Neural progenitor cell (in vitro differentiated cells): ENCODE measurements at places on chromosomes 2 and 18. TPM values are rescaled to one million over a fixed set of nuclear protein-coding genes. Genes with fewer than 3 reads are reported as not detected.

ZAP70 gene
- total RNA-seq, result 0.37 TPM in 1 of 2 replicates, not detected in the other

SP140 gene
- 0.06 TPM in 1 of 2 replicates, not detected in the other for total RNA-seq

SERPINB3 gene
- not detected in 2 replicates for total RNA-seq

CHRNG gene
- total RNA-seq, result not detected in 2 replicates

INHA gene
- total RNA-seq, result 0.31 TPM in 1 of 2 replicates, not detected in the other

CNDP2 gene
- 56.1 and 69.7 TPM in 2 replicates for total RNA-seq

SPATA3 gene
- not detected in 2 replicates for total RNA-seq

AOX1 gene
- 5.7 and 6.2 TPM in 2 replicates for total RNA-seq

PDE11A gene
- 0.13 and 0.62 TPM in 2 replicates for total RNA-seq

ITGAV gene
- total RNA-seq, result 58.7 and 72.8 TPM in 2 replicates

TRIB2 gene
- 68.8 and 74.4 TPM in 2 replicates for total RNA-seq

COL4A4 gene
- total RNA-seq, result 0.60 and 0.62 TPM in 2 replicates

TEX44 gene
- not detected in 2 replicates for total RNA-seq

DNA sequence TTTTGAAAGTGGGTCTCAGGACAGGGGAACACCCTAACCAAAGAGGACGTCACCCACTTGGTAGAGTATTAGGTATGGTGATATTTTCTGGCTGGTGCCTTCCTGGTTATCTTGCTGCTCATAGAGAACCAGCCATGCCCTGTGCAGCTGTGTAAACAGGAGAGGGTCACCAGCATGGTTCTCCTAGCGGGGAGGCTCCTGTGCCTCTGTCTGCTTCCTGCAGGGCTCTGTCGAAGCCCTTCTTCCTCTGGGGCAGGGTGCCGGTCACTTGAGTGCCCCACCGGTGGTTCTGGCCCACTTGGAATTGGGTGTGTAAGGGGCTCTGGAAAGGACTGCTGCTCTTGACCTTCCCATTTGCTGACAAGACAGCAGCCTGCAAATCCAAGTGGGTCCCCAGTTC, 131.6 kb upstream of the MSH6 start:
- DNase-seq, result no peak

GRCh38 chr2:30358842-30359241, 88.2 kb upstream of the LCLAT1 start:
- no peak for DNase-seq

DNA sequence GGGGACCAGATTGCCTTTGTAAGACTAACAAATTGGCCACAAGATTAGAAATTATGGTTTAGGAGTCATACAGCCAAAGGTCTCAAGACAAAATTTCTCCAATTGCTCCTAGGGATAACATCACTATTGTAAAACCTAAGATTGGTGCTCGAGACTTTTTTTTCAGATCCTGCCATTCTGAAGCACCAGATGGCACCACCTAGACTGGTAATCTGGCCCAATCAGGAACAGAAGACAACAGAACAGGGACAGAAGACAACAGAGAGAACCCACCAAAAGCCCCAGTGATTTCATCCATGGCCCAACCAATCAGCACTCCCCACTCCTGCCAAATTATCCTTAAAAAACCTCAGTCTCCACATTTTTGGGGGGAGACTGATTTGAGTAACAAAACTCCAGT, 66.8 kb downstream of the LINC00305 start:
- no peak for DNase-seq

DNA sequence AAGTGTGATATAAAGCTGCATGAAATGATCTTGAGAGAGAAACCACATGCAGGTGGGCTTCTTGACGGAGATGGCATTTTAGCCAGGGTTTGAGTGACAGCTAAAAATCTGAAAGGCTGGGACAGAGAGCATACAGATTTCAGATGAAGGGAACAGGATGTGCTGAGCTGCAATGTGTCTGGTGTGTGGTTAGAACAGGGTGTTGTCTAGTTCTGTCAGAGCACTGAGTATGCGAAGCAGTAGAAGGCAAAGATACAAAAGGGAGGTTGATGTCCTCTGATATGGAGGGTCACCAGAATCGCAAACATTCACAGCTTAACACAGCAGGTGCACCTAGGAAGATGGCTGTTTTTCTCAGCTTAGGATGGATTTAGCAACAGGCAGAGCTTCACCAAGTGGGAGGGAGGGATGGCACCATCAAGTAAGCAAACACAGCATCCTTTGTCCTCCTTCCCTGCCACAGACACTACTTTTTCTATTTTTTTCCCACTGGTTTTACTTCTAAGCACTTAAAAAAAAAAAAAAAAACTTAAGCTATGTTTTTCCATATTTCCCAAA, 182.5 kb downstream of the TMX3 start:
- peak; percentile 32 for DNase-seq

DNA sequence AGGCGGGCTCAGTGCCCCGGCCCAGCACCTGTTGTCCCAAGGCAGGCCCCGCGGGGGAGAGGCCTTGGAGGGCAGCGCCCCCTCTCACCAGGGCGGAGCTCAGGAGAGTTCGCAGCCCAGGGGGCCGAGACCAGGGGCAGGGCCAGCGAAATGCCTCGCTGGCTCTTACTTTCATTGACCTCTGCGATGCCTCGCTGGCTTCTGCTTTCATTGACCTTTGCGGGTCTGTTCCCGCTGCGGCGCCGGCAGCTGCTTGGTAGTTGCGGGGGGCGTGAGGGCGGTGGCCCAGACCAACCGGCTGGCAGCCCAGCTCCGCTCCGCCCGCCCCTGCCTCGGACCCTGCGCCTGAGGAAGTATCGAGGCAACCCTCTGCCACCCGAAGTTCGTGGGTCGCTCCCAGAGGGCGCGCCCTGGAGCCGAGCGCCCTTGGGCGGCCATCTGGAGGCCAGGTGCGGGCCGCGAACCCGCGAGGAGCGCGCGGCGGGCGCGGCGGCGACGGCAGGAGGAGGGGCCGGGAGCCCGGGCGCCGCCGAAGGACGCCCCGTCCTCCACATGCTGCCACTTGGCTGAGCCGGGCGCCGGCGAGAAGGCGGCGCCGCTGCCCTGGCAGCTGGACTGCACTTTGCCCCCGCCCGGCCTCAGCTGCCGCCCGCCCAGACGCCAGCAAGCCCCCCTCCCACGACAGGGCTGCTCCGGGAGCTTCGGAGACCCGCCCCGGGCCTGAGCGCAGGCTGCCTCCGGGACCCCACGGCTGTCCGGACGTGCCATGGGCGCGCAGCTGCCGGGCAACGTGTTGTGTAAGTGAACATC, 118.0 kb upstream of the MSTN start:
- peak; percentile 84 for DNase-seq

DNA sequence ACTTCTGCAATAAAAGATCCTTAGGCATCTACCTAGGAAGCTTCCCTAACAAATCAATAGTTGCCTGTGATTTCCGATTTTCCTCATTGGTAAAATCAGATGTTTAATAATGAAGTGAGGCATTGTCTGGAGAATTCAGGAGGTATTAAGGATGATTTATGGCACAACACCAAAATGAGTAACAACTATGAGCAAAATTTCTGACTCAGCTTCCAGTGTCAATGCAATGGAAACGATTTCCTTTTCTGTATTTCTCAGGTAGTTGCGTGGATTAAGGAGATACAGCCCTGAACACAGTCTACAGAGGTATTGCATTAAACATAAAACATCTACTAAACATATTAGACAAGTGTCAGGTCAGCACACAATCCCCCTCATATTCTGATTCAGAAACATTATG, 99.5 kb downstream of the EPB41L3 start:
- no peak for DNase-seq

GRCh38 chr2:237879991-237880560, 20.7 kb downstream of the RAMP1 start:
- no peak for DNase-seq

- no peak for DNase-seq
Measured at GRCh38 chr2:180599804-180600203, 380.6 kb upstream of the UBE2E3 start.

DNA sequence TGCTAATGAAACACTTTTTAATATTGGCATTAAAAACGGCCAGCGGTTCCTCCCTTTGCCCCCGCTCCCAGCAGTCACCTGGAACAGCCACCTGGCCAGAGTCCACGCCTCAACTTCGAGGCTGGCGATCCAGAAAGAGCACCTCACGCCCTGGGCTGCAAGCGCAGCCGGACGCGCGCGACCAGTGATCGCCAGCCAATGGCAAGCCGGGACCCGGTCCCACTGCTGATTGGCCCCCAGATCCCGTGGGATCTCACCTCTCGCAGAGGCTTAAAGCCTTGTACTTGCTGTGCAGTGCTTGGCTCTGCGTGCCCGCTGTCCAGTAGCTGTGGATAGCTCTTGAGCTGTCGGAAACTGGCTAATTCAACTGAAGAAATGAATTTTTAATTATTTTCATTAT, 4.1 kb upstream of the RBM45 start:
- no peak for DNase-seq

- no peak for DNase-seq
Measured at GRCh38 chr2:195468771-195469170, 188.3 kb upstream of the SLC39A10 start.

DNA sequence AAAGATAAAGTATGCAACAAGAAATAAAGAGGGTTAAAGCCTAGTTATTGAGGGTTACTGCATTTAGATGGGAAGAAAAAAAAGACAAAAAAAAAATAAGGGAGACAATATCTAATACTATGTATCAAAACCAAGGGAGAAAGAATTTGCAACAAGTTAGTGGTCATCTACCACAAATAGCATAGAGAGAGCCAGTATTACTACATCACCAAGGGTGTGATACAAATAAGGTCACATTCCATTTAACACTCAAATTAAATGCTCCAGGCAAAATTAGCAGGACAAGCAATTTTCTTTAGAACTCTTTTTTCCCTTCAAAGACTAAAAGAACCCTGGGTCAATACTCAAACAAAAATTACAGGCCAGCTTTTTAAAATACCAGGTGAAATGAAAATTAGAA, 115.1 kb upstream of the GULP1 start:
- DNase-seq, result no peak

GRCh38 chr2:36965751-36966369, 476 bp downstream of the STRN start:
- peak; percentile 88 for DNase-seq

- no peak for DNase-seq
Measured at GRCh38 chr2:43435746-43436145, 160.1 kb downstream of the THADA start.

DNA sequence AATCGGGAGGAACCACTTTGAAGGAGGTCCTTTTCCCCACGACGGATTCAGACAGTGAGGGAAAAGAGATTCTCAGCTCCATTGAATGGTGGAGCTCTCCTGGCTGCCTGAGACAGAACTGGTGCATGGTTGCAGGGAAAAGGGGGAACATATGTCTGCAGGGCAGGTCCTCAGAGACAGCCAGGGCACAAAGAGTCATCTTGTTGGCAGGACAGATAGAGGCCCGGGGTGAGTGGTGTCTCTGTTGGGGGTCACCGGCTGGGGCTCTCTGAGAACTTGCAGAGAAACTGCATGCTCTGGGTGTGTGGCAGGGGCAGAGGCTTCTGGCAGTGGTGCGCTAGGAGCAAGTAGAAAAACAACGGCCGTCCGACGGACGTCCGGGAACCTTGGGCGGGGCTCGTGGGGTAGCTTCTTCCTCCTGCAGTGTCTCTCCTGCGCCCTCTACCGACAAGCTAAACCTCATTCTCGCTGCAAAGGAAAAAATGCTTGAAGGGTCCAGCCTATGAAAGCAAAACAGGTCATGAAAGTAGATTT, 94.3 kb downstream of the CDCA7 start:
- DNase-seq, result peak; percentile 91

DNA sequence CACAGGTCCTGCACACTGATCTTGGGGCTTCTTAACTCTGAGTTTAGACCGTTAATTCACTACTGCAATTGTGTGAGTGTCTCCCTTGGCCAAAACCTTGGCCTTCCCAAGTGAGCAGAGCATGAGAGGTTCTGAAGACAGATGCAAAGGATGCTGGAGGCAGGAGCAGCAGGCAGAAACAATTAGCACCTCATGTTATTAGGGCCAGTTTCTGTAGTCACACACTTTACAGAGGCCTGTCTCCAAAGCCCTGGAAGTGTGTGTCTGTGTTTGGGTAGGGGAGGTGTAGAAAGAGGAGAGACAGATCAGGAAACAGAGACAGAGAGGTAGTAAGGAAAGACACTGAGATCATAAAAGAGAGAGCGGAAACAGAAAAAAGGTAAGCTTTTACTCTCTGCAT, 533.8 kb downstream of the TMEM182 start:
- DNase-seq, result no peak

- no peak for DNase-seq
Measured at GRCh38 chr2:120874888-120875275, 139.2 kb downstream of the GLI2 start.

GRCh38 chr2:60621688-60622429, 68.4 kb upstream of the BCL11A start:
- no peak for DNase-seq

DNA sequence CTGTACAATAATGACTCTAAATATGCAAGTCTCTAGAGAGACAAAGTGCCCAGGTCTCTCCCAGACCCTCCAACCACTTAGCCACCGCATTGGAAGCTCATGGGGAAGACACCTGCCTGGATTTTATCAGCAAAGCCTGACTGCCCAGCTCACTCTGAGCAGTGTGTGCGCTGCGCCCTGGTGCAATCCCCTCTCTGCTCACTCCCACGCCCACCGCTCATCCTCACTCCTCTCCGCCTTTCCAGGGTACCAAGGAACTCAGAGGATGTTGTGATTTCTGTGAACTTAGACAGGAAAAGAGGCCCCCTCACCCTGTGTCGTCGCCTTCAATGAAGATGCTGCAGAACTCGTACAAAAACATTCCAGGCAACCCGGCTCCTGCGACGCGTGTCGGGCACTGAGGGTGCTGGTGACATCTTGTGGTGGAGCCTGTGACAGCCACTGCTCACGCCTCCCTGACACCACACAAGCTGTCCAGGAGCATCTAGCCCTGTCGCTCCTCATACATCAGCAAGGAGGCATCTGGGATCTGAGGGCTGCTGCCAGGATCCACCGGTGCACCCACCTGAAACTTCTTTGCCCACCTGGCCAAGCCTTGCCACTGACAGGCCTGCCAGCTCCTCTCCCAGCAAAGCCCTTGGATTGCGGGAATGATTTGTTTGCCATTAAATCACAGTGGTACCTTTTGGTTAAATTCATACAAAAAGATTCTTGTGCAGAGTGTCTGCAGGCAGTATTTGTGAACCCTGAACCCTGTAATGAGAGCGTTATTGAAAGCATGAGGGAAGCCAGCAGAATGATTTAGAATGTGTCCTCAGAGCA, 220.4 kb downstream of the ZNF516 start:
- peak; percentile 85 for DNase-seq

GRCh38 chr2:150266931-150267330, 220.5 kb downstream of the RND3 start:
- DNase-seq, result no peak

- no peak for DNase-seq
Measured at GRCh38 chr2:149383340-149383739, 53.0 kb downstream of the LYPD6 start.

GRCh38 chr2:75516378-75517360, 44.1 kb downstream of the EVA1A start:
- DNase-seq, result no peak

GRCh38 chr2:135802350-135802749, 34.6 kb downstream of the LCT start:
- no peak for DNase-seq

GRCh38 chr2:120691410-120691809, 44.3 kb upstream of the GLI2 start:
- DNase-seq, result no peak

GRCh38 chr2:40872580-40872979, 420.7 kb upstream of the SLC8A1 start:
- DNase-seq, result no peak

- no peak for DNase-seq
Measured at GRCh38 chr2:96687711-96688640, 45.4 kb downstream of the FER1L5 start.

GRCh38 chr18:41529093-41529492, 425.9 kb upstream of the PIK3C3 start:
- DNase-seq, result no peak

GRCh38 chr2:166413255-166413654, 37.5 kb upstream of the SCN9A start:
- no peak for DNase-seq

GRCh38 chr2:199704358-199705238, 146.4 kb downstream of the FTCDNL1 start:
- peak; percentile 51 for DNase-seq

GRCh38 chr18:77046409-77046808, 86.2 kb downstream of the MBP start:
- no peak for DNase-seq
